ENCODE measurements at places on chromosomes 7 and 10.

DNA sequence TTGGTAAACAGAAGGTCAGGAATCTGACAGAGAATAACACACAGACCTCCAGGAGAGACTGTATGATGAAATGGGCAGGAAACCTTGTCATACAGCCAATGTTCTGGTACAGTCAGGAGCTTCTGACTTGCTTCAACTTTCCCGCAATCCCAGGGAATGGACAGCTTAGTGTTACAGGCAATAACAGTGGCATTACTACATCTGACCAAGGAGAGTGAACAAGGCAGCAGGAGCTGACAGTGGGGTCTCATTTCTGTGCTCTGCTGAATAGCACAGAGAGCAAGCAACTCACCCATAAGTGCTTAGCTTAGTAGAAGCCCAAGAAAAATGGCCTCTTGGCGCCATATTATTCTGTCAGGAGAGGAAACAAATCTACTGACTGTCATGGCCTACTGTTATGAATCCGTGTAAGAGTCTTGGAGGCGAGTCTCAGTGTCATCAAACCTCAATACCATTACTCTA is 186.2 kb upstream of the MTPN start:
- DNase-seq, result no peak

DNA sequence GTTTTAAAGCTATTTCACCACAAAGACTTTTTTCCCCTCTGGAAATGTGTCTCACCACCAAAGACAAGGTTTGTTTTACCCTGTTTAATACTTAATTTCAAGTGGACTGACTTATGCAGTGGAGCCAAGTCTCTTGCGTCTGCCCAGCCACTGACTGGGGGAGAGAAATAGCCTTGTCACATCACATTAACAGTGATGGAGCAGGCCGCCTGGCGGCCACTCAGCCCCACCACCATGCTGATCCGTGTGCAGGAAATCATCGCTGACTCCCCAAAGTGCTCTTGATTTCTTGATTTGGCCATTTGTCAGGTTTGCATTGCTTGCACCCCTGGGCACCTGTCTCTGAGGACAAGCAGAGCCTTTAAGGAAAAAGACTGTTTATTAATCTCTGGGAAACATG is 334.1 kb downstream of the GLRX3 start:
- DNase-seq, result no peak

DNA sequence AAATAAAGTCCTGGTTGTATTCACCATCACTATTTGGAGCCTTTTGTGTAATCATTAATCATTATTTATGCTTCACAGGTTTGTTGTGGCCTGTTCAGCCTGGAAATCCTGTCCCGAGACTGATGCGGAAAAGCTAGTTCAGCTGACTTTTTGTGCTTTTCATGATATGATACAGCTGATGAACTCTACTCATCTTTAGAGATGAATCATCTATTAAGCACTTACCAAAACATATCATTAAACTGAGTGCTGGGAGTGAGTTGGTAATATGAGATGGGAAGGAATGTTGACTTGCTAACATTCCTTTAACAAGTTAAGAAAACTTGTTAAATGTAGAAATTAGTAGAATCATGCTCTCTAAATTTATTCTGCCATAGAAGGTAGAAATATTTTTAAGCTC is 53.0 kb downstream of the CROT start:
- DNase-seq, result no peak

GRCh38 chr7:73308665-73309214 is at the start of gene NSUN5:
TSS of gene NSUN5 (minus strand) at chr7:73308826. CDS start at chr7:73308790, 36 bp downstream.
- DNase-seq, result peak; percentile 42

DNA sequence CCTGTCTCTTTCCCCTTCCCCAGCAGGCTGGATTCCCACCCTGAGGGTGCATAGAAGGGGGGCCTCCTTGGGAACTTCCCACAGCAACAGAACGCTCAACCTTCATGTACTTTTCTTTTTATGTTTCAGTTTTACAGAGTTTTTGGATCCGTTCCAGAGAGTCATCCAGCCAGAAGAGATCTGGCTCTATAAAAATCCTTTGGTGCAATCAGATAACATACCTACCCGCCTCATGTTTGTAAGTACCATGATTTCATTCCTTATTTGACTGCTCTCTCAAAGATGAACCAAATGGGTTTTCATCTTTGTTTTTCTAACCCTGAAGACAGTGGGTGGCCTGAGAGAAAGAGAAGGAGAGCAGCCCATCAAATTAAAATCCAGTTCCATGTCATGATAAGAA is 46.7 kb downstream of the PLPP4 start:
- DNase-seq, result no peak

GRCh38 chr7:75988568-75989499 is 5.6 kb downstream of the TMEM120A start:
- no peak for DNase-seq

DNA sequence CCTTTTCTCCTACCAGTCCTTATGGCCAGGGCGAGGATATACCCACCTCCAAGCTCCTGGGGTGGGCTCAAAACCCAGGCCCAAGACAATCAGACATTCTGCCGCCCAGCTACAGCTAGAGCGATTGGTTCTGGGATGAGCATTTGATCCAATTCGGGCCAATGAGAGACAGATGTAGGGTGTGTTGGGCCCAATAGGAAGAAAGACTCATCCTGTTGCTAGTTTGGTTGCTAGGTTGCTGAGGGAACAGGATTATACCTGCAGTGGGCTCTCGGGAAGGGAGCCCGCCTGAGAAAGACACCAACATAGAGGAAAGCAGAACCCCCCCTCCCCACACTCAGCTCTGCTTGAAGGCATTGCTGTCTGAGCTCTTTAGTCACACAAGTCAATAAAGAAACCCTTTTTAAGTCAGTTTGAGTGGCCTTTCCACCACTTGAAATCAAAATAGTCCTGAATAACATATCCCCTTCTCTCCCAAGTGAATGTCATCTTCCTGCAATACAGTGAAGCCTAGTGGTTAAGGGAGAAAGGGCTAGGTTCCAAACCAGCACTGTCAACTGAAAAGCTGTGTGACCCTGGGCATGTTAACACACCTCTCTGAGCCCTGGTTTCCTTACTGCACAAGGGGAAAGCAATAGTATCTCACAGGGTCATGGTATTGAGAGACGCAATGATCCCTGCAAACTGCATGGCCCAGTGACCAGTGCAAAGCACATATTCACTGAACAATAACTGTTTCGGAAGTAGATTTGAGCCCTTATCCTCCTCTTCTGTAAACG is 21.8 kb downstream of the ITPRIP start:
- no peak for DNase-seq

GRCh38 chr10:28681291-28681763 is 4.0 kb downstream of the BAMBI start:
- no peak for DNase-seq

GRCh38 chr7:37198041-37198905 is 250.4 kb downstream of the ELMO1 start:
- DNase-seq, result no peak

DNA sequence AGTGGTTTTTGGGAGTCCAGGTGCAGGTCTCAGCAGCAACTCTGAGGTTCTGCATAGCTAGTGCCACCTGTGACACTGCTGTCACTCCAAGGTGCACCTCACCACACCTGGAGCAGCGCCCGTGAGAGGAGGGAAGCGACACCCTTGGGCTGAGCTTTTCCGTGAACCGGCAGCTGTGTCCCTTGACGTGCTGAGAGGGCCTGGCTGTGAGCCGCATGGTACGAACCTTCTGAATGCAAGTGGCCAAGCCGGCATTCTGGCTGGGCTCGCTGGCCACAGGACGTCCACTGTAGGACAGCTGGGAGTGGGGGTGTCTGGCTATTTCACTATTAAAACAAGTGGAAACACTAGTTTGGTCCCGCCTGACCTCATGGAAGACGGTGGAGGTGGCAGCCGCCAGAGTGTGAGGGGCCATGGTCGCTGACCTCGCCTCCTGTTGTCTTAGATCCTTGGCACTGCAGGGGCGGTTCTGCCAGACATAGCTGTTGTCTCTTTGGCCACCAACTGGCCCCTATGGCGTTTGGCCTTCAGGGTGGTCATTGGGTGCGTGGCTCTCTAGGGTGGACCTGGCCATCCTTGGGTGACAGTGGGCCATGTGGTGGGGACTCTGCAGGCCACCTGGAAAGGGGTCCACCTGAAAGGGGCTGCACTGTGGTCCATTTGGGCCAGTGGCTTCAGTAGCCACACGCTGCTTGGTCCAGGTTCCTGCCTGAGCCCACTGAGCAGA is 12.9 kb downstream of the INPP5A start:
- no peak for DNase-seq

DNA sequence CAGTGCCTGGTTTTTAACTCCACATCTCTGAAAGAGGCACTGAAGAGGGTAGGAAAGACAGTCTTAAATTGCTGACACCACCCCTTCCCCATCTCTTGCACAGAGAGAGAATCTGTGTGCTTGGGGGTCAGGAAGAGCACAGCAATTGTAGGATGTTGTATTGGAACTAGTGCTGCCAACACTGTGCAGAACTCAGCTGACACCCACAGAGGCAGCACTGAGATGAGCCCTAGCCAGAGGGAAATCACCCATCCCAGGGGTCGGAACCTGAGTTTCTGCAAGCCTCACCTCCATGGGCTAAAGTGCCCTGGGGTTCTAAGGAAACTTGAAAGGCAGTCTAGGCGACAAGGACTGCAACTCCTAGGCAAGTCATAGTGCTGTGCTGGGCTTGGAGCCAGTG is 11.0 kb upstream of the TNKS2 start:
- no peak for DNase-seq

- DNase-seq, result no peak
Observed at GRCh38 chr10:5343979-5344378, 20.8 kb upstream of the UCN3 start.

- no peak for DNase-seq
Observed at GRCh38 chr10:19014034-19014433, 34.6 kb upstream of the MALRD1 start.

DNA sequence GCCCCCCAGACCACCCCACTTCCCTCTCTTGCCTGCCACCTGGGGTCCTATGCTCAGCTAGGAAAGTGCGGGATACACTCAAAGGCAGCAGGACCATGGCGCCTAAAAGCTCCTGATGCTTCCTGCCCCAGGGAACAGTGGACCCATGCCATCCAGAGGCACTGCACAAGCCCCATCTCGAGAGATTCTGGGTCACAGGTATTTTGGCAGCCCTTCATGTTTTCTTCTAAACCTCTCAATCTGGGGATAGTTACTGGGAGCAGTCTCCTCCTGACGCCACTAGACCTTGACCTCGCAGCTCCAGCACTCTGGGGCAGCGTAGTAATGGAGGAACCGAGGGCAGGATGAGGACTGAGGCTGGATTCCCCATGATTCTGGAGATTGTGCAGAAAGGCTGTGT is 107.1 kb downstream of the GRK5 start:
- DNase-seq, result no peak

GRCh38 chr10:6607182-6607581 is 27.1 kb upstream of the PRKCQ start:
- DNase-seq, result no peak

GRCh38 chr7:116836911-116837310 is 25.5 kb upstream of the CAPZA2 start:
- no peak for DNase-seq

GRCh38 chr7:127525866-127526480 is 59.4 kb downstream of the GCC1 start:
- no peak for DNase-seq

DNA sequence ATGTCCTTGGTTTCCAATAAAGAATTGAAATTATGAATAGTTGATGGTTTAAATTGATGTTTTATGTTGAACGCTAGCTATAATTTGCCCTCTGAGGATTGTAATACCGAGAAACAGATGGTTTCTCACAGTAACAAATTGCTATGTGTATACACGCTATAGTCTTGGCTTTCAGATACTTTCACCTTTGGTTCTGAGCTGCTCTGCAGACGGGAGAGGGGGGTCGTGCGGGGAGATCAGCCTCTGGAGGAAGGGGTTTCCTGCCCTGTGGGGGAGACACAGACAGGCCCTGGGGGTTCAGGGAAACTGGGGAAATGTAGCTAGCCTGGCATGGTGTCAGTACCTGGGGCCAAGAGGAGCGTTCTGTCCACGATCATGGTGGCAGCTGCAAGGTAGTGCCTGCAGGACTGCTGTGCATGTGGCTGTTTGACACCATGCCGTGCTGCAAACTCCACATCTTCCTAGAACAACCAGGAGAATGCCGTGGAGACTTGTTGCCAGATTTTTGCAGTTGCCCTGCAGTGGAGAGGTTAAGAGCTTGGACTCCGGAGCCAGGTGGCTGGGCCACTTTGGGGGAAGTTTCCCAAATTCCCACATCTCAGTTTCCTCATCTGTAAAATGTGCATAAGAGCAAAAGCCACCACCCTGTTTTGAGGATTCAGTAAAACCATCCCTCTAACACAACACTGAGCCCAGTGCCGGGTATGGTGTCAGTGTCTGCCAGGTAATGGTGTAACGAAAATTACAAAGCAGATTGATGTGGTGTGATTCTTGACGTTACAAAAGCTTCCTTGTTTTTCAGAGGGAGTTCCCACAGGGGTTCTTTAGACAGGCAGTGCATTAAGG is 167.9 kb downstream of the CUX1 start:
- DNase-seq, result no peak

DNA sequence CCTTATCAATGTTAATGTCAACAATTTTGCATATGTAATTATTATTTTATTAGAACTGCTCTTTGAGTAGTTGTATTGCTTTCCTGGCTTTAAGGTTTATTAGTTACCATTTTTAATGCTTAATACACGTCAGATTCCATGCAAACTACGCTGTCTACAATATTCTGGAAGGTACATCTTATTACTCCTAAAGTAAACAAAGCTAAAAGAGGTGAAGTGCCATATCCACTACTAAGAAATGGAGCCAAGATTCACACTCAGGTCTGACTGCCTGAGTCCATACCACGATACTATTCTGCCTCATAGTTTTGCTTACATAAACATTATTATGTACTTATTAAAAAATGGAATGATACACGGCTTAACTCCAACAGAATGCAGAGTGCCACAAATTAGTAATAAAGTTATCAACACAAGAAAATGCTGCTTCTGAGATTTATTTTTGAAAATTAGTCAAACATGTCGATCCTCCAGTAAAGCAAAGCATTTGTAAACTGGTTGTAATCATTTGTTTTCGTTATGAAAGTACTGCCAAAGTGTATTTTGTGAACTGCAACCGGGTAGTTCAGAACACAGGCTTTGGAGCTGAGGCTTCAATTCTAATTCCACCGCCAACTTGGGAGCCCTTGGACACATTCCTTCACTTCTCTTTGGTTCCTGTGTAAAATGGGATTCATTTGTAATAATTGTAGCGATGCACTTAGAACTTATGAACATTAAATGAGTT is 1.1 kb upstream of the DMTF1 start:
- no peak for DNase-seq

- no peak for DNase-seq
Observed at GRCh38 chr10:38007991-38008390, 2.5 kb upstream of the ZNF33A start.

DNA sequence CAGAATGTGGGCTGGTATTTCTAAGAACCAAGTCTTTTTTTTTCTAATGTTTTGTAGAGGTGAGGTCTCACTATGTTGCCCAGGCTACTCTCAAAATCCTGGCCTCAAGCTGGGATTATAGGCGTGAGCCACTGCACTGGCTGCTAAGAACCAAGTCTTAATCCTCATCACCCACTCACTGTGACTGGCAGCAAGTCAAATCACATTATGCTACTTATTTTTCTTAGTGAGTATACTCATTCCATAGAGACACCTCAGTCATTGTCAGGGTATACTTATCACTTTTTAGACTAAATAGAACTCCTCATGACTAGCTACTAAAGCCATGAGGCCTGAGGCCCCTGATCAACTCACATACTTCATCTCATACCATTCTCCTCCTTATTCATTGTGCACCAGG is 116.1 kb downstream of the STRA8 start:
- DNase-seq, result no peak

- no peak for DNase-seq
Observed at GRCh38 chr10:89278034-89278535, 23.8 kb upstream of the IFIT2 start.

Data from NCI-H1048 (cell line).